ENCODE measurements at places on chromosomes 12 and 14.

DNA sequence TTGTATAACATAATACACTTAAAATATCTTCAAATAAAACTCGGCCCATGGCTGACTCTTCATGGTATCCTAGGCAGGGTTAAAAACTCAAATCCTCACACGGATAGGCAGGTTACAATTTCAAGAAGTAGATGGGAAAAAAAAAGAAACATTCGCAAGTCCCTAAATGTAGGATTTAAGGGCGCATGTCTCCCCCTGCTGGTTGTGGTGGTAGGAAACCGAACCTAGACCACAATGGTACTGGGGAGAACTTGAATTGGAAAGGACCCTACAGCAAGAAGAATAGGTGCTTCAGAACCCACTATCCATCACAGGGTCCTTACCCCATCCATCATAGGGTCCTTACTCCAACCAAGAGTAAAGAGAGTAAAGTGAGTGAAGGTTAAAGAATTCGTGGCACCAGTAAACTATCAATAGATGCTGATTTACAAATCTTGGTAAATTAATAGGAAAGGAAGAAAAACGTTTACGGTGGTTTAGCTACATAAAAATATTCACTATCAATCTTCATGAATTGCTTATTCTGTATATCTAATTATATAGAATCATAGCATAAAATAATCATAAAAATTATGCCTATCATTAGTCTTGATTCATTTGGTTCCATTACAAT lies 3.3 kb upstream of the CIPC start:
- DNase-seq, result peak; percentile 56

DNA sequence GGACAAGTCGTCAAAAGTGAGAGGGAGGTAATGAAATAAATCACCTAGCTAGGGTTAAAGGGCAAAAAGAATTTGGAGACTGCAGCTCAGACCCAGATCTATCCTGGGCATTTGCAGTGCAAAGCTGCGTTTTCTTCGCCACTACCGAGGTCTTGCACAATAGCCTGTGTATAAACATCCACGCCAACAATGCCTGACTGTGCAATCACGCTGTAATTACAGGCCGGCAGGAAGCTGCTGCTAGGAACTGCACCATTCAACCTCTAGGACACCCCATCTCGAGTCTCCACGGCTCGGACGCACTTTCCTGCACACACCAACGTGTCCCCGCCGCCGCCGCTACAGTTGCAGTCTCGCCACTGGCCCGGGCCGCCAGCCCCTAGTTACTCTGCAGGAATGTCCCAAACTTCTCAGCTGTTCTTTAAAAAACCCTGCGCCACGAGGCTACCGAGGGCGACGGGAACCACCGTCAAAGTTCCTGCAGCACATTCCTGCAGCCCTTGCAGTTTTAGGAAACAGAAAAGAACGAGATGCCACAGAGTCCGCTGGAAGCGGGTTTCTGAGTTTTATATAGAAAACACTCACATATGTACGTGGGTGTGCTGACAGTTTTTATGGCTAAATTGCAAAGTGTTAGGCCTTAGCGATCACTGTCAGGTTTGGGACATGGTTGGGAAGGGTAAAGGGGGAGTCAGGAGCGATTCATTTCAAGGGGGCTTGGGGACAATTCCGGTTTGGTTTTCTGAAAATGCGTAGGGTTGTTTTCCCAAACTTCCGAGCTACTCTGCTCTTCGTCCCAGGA lies 65.6 kb upstream of the PTGR2 start:
- peak; percentile 30 for DNase-seq

GRCh38 chr12:53657041-53657440 lies 18.8 kb downstream of the ATP5MC2 start:
- no peak for DNase-seq

DNA sequence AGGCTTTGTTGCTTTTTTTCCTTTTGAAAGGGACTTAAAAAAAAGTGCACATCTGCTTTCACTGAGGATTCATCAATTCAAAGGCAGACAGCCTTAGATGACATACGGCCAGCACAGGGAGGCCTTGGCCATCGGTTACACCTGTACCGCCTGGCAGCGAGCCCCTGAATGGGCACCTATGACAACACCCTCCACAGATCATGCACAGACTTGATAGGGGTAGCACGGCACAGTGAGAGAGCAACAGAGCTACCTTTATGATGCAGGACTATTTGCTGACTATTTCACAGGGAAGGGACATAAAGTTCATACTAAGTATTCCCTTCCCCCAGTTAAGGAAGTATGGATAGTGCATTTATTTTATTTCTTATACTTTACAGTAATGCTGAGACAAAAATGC lies 137.9 kb upstream of the ARID2 start:
- no peak for DNase-seq

DNA sequence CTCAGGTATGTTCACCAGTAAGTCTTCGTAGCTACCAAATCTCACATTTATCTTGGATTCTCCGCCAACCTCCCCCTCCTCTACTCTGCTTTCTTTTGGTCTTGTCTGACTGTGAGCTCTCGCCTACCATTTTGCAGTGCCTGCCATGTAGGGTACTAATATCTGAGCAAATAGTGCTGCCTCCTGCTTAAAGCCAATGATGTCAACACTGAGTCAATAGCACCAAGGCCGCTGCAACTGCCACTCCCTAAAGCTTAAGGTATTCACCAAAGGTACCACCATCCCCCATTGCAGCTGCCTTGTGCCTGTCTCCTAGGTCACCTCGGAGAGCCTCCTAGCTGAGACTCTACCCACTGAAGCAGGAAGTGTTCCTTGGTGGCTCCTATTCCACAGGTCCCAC lies 114.8 kb upstream of the FUT8 start:
- no peak for DNase-seq

DNA sequence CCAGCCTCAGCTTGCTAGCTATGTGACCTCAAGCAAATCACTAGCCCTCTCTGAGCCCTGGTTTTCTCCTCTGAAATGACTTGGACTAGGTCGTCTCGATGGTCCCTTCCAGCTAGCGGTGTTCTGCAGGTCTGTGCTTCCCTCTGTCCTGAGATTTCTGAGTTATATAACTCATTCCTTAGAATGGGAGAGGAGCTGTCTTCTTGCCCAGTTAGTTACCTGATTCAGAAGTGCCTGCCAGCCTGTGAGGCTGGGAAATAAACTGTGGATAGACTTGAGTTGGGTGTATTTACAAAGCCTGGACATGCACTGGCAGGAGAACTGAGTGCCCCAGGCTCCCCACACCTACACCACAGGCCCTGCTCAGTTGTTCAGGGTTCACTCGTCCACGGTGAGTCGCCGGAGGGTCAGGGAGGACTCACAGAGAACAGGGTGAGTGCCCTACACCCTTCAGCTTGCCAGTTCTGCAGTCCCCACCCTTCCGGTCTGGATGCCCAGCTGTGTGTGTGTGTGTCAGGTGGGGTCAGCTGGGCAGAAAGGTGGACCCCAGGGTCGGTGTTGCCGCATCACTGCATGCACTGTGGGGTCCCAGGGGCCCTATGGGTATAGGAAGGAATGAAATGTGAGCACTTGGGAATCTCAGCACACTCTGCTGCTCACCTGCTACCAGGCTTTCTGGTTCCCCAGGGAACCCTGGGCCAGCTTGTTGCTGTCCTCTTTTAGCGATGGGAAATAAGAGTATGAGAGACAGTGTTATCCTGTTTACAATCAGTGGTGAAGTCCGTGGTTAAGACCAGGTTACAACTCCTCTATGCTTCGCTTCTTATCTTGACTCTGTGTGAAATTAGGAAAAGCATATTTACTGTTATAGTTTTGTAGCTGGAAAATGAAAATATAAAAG lies 348.2 kb downstream of the DPF3 start:
- no peak for DNase-seq

- no peak for DNase-seq
Observed at GRCh38 chr12:64608901-64609535, 1.3 kb upstream of the RASSF3 start.

- DNase-seq, result no peak
Observed at GRCh38 chr12:85468356-85469157, 188.5 kb downstream of the ALX1 start.

- no peak for DNase-seq
Observed at GRCh38 chr12:46556819-46557524, 184.4 kb upstream of the SLC38A2 start.

GRCh38 chr12:57549909-57550640 lies at the start of gene KIF5A:
Gene KIF5A (plus strand): TSS chr12:57550044. CDS start chr12:57550272, 228 bp downstream.
- no peak for DNase-seq

GRCh38 chr12:109359131-109359690 lies 11.5 kb downstream of the MYO1H start:
- DNase-seq, result no peak

GRCh38 chr12:118986050-118986449 lies 4.7 kb downstream of the SRRM4 start:
- no peak for DNase-seq

GRCh38 chr14:72254937-72255472 lies 322.8 kb downstream of the RGS6 start:
- no peak for DNase-seq

GRCh38 chr14:73753887-73754795 lies 40.0 kb upstream of the PNMA1 start:
- no peak for DNase-seq

DNA sequence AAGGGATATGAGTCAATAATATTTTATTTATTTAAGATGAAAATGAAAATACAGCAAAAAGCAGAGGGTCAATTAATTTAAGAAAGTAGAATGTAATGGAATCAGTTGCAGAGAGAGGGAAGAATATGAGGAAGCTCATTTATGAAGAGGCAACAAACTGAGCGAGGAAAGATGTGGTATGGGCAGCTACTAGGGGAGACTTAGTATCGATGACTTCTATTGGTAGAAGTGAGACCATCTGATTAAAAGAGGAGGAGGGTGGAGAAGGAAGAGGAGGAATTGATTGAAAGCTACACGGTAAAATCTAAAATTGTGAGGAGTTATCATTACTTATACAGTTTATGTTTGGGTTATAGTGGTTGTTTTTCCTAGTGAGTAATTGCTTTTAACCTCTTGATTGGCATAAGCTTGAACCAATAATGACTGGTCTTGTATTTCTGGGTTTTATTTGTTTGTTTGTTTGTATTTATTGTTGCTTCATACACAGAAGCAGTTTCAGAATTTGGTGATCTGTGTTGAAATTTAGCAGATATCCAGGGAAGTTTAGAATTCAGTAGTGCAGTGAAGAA lies 121.0 kb downstream of the LRRIQ1 start:
- no peak for DNase-seq

DNA sequence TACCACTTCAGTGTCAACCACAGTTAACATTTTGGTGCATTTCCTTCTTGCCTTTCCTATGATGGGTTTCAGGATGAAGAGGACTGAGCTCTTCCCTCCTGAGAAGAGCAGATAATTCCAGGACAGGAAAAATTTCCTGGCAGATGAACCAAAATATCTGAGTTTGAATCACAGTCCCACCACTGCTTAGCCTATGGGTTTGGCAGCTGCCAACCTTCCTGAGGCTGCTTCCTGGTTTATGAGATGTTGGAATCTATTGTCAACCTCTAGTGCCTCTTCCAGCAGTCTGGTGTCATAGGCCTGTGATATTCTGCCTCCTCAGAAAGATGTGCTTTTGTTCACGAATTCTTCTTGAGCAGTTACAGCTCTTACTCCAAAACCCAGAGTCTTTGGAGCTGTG lies 197.4 kb upstream of the FRMD6 start:
- DNase-seq, result no peak

DNA sequence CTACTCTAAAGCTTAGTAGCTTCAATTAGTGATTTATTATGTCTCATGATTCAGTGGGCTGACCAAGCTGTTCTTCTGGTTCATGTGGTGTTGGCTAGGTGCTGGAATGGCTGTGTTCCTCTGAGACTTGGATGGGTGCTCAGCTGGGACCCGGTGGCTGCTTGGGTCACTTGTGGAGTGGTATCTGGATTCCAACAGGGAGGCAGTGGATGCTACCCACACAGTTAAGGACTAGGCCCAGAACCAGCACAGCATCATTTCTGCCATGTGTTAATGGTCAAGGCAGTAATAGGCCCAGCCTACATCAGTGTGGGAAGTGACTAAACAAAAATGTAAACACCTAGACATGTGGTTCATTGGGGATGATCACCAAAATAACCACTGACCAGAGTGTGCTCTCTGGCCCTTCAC lies 72.2 kb downstream of the FGD4 start:
- DNase-seq, result no peak

GRCh38 chr12:6336079-6336888 lies 5.6 kb downstream of the TNFRSF1A start:
- DNase-seq, result no peak

Measured in stimulated activated CD4-positive, alpha-beta T cell treated with anti-CD3 and anti-CD28 coated beads, TNF-alpha, amount 100 ng/mL, for 1 hour (primary cell).